T-helper 9 cell (primary cell): ENCODE measurements at places on chromosomes 6 and 20.

GRCh38 chr6:28266563-28266961 is 381 bp upstream of the ZSCAN26 start:
- DNase-seq: no peak

DNA sequence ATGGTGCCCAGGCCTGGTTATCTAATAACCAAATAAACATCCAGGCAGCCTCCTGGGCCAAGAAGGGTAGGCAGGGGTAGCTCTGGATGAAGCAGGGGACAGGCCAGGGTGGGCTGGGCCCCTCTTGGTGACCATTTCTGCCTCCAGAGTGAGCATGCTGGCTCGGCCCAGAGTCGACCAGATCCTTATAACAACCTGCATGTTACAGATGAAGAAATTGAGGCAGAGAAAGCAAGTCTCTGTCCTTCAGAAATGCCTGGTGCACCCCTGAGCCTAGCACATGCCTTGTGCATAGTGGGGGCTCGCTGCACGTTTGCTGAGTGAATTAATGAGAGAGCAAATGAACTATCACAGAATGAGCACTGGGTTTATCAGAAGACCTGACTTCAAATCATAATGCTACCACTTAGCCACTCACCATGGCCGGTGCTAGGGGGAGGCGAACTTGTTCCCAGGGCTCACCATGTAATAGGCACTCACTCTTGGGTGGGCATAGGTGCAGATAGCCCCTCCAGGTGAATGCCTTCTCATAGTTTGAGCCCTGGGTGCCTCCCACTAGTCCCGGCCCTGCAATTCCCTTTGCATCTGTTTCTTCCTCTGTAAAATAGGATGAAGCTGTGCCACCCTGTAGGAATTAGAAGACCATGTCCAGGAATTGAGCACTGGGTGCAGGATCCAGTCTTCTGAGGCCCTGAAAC is 3.8 kb upstream of the APCDD1L start:
- no peak for DNase-seq

- no peak for DNase-seq
These were observed 746 bp upstream of the PRND start for GRCh38 chr20:4720977-4721349.

DNA sequence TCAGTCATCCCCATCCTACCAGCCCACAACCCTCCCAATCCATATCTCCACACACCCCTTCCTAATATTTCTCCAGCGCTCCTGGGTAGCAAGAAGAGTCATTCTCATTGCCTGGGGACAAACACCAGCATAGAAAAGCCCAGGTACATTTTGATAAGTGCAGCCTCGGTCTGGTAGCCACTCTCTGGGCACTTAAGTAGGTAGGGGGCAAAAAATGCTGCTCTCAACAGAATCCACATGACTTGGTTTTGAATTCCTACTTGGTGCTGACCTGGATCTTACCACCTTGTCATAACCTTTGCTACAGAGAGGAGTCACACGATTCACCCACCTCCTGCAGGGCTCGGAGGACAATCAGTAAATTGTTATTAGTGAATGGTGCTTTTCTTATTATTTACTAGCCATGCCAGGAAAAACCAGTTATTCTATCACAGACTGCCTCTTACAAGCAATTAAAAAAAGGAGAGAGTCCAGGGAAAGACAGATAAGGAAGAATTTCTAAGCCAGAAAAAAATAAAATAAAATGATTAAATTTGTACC is 249.1 kb downstream of the LY86 start:
- no peak for DNase-seq

DNA sequence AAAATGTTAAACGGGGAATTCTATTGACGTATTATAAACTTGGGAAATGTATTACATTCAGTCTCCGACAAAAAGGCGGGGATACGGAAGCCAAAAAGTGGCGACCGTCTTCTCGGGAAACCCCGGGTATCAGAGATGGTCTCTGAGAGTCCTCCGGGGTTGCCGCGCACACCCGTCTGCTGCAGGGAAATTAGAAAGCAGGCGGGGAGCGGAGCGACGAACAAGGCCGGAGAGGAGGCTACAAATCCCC is 1.5 kb downstream of the SALL4 start:
- no peak for DNase-seq

DNA sequence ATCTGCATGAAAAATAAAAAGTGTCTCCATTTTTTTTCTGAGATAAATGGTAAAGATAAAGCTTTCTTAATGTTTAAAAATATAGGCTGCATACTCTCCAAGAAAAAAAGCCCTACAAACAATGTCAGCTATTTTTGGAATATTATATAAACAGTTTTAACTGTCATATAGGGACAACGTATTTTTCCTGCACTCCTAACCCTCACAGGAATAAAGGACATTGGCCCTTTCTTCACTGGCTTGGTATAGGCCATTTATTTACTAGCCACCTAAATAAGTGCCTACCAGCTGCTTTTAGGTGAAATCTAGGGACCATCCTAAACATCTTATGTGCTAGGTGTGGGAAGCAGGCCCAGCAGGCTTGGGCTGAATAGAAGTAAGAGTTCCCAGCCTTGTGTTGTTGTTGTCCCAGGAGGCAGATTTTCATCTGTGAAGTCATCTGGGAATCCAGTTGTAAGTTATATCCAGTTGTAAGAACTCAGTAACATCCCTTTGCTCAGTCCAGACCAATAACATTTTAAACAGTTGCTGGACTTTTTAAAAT is 21.3 kb downstream of the FOXO3 start:
- no peak for DNase-seq

DNA sequence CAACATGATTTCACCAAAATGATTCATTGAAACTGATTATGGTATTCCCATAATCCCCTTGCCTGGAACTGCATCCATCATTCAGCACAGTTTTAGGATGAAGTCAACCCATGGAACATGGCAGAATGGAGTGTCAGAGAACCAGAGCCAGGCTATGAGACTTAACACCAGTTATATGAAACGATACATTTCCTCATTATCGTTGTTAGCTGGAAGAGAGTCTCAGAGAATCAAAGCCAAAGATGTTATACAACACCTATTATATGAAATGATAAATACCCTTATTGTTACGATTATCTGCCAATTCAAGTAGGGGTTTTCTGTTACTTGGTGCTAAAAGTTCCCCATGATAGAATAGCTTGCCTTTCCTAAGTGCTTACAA is 131.2 kb downstream of the BCAS1 start:
- DNase-seq: no peak

DNA sequence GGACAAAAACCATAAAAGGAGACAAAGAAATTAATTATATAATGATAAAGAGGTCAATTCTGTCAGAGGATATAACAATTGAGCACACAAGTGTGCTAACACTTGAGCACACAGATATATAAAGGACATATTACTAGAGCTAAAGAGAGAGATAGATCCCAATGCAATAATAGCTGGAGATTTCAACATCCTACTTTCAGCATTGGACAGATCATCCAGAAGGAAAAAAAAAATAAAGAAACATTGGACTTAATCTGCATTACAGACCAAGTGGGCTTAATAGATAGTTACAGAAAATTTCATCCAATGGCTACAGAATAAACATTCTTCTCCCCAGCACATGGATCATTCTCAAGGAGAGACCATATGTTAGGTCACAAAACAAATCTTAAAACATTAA is 9.9 kb downstream of the VNN1 start:
- DNase-seq: no peak

DNA sequence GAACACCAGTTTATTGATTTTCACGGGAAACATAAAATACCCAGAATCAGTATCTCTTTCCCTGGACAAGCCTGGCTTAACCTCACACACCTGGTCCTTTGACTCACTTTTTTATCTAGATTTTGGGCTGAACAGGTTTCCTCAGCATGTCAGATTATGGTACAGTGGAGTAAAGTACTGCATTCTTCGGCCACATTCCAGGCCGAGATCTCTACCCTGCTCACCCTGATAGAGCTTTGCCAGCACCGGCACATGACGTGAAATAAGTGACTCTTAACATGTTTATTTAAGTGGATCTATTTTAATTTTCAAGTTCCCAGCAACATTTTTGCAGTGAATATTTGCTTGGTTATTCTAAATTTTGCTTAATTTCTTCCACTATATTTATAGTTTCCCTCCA is 79.0 kb upstream of the POPDC3 start:
- DNase-seq: no peak

DNA sequence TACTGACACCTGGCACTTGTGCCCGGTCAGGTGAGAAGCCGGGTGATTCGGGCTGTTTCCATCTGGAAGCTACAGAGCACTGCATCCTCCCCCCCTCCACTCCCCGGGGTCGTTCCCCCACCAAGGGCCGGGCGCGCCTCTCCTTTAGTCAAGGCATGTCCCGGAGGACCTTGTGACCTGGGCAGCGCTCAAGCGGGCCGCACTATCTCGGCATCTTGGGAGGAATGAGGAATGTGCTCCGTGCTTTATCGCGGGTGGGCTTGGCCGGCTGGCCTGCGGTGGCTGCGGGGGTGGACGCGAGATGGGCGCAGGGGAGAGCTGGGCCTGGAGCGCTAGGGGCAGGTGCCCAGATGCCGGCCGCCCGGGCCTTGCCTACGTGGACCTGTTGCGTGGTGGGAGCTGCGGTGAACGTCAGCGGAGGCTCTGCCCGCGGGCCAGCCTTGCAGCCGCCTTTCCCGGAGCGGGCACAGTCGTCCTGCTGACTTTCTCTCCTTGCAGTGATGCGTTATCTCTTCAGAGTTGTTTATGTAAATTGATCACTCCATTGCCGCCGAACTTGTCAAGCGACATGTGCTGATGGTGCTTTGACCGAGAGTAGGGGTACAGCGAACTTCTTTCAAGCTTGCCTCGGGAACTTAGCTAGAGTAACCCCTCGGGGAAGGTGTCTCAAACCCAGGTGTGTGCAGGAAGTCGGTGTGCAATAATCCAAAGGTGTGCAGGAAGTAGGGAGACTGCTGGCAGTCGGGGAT is 1.1 kb downstream of the LRRC1 start:
- no peak for DNase-seq

GRCh38 chr6:125549202-125549884 is 200.1 kb upstream of the HEY2 start:
- no peak for DNase-seq

GRCh38 chr20:22371843-22372242 is 212.5 kb downstream of the FOXA2 start:
- no peak for DNase-seq

DNA sequence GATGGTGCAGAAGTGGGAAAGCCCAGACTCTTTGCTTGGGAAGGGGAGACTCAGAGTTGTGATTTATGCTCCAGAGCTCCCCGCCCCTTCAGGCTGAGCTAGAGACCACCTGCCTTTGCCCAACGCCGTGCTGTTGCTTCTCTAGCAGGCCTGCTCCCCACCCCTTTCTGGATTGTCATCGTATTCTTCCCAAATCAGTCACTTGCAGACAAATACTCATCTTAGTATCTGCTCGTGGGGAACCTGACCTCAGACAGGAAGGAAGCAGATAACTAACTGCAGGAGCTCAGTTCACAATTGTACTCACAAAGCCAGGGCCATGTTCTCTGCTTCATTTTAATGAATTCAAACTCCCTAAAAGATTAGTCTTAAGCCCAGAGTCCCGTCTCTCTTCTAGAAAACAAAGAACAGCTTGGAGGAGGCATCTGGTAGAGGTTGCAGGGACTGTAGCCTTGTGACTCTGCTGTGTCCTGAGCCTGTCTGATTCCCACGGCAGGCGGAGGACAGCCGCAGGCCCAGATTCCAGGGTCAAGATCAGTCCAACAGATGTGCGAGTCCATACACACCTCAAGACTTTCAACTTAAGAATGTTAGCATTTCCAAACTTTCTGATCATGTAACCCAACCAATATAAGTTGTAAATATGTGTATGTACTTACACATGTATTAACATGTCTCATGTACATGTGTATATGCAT is 57.2 kb upstream of the GGTLC1 start:
- no peak for DNase-seq

GRCh38 chr20:35111141-35111888 is 18.7 kb upstream of the TRPC4AP start:
- DNase-seq: no peak

GRCh38 chr20:64112691-64113443 is 5.5 kb upstream of the NPBWR2 start:
- DNase-seq: no peak

GRCh38 chr20:17863577-17864292 is 104.9 kb downstream of the SNX5 start:
- no peak for DNase-seq

DNA sequence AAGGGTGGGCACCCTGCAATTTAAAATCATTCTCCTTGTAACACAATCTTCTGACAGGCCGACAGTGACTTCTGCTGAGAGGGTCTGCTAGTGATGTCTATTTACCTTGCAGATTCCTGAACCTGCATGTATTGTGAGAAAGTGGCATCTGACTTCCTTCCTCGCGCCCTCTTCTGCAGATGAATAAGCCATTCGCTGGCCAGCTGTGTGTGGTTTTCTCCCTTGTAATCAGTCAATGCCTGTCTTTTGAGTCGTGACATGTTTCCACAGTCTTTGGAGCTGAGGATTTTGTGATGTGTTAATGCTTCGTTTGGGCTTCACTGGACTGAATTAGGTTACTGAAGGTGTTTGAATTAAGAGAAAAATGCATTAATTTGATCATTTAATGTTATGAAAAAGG is 125.3 kb downstream of the GRM1 start:
- DNase-seq: no peak

- no peak for DNase-seq
These were observed 110.9 kb downstream of the RPP40 start for GRCh38 chr6:4892785-4893485.

DNA sequence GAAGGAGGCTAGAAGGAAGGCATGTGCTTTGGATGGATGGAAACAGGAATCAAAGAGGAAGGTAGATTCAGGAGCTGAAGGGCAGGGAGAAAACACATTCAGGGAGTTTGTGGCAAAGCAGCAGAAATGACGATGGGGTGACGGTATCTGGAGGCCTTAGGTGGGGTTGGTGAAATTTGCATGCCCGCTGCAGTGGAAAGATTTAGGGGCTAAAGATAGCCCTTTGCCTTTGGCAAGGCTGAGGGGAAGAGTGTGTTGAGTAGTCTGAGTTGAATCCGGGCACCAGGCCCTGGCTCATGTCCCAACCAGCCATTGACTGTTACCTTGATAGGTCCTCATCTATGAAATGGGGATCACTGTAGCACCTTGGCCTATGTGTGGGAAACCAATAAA is 1.3 kb downstream of the GZF1 start:
- DNase-seq: no peak

- DNase-seq: no peak
These were observed 4.3 kb upstream of the SYNDIG1 start for GRCh38 chr20:24465159-24465558.

DNA sequence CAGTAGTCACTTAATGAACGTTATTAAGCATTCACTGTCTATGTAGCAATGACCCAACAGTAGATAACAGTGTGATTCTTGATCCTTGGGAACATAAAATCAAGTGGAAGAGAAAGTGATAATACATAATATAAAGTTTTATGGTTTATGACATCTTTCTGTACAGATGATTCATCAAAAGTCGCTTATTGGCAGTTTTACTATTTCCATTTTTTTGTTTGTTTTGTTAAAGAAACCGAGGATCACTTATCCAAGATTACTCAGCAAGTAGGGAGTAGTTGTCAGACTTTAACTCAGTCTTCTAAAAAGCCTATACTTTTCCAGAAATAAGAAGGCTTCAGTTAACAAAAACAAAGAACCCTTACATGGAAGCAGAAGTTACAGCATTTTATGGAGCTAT is 260.8 kb downstream of the ZFAND3 start:
- DNase-seq: no peak
